OCI-M1 (cell line): ENCODE measurements at places on chromosomes 11 and 22.

GRCh38 chr11:45665206-45665932 lies at the start of gene CHST1:
Gene CHST1, minus strand, starts transcription at chr11:45665622. Its CDS starts 14,699 bp downstream, at chr11:45650923.
- DNase-seq: no peak

GRCh38 chr22:48055827-48056226 lies 1293.4 kb downstream of the TBC1D22A start:
- no peak for DNase-seq

DNA sequence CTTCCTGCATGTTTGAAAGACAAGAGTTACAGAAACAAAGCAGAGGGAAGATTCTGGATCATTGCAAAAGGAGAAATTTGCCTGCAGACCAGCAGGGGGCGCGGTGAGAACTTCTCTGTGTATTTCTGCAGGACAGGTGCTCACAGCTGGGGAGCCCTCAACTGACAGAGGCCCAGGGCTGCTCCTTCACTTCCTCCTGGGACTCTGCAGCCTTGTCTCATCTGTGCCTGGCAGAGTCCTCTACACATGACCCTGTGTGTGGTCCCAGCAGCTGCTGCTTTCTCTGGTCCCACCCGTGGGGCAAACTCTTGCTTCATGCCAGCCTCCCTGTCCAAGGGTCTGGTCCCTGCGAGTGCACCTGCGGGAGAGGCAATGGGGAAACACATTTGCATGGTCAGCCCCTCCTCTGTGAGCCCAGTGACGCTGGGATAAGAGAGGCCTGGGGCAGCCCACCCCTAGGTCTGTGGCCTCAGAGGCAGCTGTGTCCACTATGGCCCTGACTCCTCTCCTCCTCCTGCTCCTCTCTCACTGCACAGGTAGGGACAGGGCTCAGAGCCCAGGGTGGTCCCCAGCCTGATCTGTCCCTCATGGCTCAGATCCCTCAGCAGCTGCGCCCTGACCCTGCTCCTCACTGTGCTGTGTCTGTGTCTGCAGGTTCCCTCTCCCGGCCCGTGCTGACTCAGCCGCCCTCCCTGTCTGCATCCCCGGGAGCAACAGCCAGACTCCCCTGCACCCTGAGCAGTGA lies 43.2 kb upstream of the VPREB1 start:
- peak; percentile 78 for DNase-seq

GRCh38 chr22:28594797-28595462 lies 84.7 kb downstream of the TTC28 start:
- DNase-seq: peak; percentile 82

GRCh38 chr11:362642-363442 lies 6.5 kb upstream of the B4GALNT4 start:
- no peak for DNase-seq

GRCh38 chr11:104090767-104091166 lies 54.3 kb downstream of the DDI1 start:
- no peak for DNase-seq

DNA sequence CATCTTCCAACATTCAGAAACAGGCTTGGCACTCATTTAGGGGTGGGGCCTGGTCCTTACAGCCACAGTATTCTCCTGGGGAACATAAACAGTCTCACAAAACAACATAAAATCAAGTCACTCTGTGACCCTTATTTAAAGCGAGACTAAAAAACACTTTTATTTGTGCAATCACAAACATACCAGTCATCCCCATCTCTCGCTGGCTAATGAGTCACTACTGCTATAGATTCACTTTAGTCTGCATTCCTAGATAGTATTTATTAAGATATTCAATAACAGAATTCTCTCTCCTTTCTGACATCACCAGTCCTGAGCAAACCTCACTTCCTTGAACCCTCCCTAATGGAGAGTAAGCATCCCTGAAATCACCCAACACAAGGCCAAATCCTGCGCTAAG lies 68.0 kb downstream of the ZBTB44 start:
- no peak for DNase-seq
